ENCODE measurements at places on chromosomes 13 and 19. TPM values are rescaled to one million over a fixed set of nuclear protein-coding genes. Genes with fewer than 3 reads are reported as not detected.

Gene SULT2A1
- not detected for total RNA-seq

Gene PTH2
- not detected for total RNA-seq

Gene SIX5
- 7.4 TPM for total RNA-seq

Gene ZNF154
- total RNA-seq = 2.8 TPM

Gene SYT5
- total RNA-seq = 0.09 TPM

Gene LILRB1
- not detected for total RNA-seq

Gene CALR3
- not detected for total RNA-seq

Gene ACP7
- total RNA-seq = 0.17 TPM

Gene GPR12
- total RNA-seq = not detected

Gene CGB8
- total RNA-seq = not detected

Gene TUBB4A
- not detected for total RNA-seq

Gene TNFSF11
- total RNA-seq = under 0.01 TPM

Gene ZNF780A
- 18.2 TPM for total RNA-seq

Gene ZNF677
- 17.3 TPM for total RNA-seq

Gene PTPRH
- total RNA-seq = 4.1 TPM

Gene TMEM38A
- total RNA-seq = 3.2 TPM

Gene CAPN12
- total RNA-seq = 0.26 TPM

Gene CRB3
- 0.16 TPM for total RNA-seq
